ENCODE measurements at places on chromosomes 12 and 14.
A peak's percentile ranks its signal among the peaks of the same experiment; 100 is the strongest.

- no peak for DNase-seq
These were observed 751 bp downstream of the PSMB5 start for GRCh38 chr14:23033801-23034497.

DNA sequence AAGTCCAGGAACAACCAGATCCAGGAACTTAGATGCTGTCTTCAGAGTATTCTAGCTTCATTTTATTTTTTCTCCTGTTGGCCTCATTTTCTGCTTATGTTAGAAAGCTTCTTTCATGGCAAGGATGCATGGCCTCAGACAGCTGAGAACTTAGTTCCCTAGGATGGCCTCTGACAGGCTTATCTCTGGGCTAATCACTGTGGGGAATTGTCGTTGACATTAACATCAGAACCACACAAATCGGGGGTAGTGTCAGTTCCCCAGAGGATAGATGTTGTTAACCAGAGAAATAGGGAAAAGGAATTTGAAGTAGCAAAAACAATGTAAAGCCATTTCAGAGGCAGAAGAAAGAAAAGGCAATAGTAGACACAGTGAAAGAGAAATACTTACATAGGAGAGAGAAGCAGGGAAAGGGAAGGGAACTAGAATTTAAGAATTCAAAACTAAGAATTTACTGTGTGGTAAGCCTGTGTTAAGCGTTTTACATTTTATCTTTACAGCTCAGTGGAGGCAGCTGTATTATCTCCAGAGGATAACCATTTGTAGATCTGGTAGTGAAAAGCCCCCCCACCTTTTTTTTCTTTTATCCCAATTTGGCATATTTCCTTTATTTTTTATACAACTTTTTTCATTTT lies 21.8 kb downstream of the FUT8 start:
- no peak for DNase-seq

GRCh38 chr14:53004976-53005375 lies 54.1 kb upstream of the FERMT2 start:
- DNase-seq = no peak

GRCh38 chr14:49867831-49868719 lies 15.5 kb upstream of the NEMF start:
- peak; percentile 97 for DNase-seq

DNA sequence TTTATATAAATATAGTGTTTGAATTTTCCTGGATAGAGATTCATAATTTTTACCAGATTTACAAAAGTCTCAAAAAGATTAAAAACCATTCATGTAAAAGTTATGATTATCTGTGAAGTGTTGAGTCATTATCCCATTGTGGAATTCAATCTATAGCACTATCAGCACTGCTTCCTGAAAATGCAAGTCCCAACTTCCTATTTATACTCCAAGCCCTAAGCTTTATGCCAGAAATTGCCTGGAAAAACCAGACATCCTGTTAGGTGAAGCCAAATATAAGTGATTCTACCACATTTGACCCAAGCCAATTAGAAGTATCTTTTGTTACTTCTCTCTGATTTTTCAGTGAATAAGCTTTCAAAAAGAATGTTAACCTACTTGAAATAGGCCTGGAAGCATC lies 129.1 kb downstream of the GPR135 start:
- DNase-seq = no peak

DNA sequence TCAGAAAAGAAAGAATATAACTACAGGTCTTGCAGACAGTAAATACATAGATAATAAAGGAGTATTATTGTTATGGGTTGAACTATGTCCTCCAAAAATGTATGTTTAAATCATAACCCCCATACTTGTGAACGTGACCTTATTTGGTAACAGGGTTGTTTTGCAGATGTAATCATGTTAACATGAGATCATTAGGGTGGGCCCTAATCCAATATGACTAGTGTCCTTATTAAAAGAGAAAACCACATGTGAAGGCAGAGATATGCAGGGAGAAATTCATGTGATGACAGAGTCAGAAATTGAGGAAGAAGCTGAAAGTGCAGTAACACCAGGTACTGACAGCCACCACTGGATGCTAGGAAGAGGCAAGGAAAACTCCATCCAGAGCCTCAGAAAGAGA lies 29.0 kb downstream of the MAGOHB start:
- DNase-seq = no peak

- no peak for DNase-seq
These were observed 30.2 kb downstream of the OSBPL8 start for GRCh38 chr12:76529226-76529918.

DNA sequence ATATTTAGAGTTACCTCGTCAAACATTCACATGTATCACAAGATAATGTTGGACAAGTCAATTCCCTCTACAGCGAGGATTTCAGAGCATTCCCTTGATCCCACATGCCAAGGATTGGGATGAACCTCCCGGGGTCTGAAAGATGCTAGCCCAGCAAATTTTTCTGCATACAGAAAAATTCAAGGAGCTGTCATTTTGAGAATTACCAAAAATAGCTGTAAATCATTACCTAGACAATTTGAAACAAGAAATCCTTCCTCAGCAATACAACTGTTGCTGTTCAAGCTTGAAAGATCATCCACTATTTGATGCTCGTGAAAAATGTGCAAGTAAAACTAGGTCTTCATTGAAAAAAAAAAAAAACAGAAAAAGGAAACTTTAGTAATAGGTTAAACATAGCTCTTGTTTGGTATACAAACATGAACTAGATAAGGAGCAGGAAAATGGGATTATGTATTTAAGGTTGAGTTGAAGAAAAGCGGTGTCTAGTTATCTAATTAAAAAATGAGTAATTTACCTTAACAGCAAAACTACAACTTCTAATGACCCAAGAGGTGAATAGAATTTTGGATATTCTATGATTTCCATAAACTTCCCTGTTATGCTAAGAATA lies 73.1 kb downstream of the NTN4 start:
- no peak for DNase-seq

DNA sequence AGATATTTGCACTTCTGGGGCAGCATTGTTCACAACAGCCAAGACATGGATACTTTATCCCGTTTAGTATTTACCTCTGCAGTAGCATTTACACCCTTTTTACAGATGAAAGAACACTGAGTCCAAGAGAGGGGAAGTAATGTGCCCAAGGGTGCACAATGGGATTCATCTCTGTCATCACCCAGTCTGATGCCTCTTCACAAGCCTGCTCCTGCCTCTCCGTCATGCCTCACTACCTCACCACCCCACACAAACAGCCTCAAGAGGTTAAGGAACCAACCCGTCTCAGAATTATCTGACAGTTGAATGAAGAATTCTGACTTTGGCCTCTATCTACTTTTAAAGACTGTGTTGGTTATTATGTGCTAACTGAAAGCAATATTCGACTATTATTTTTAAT lies 368.4 kb downstream of the ATP23 start:
- no peak for DNase-seq

DNA sequence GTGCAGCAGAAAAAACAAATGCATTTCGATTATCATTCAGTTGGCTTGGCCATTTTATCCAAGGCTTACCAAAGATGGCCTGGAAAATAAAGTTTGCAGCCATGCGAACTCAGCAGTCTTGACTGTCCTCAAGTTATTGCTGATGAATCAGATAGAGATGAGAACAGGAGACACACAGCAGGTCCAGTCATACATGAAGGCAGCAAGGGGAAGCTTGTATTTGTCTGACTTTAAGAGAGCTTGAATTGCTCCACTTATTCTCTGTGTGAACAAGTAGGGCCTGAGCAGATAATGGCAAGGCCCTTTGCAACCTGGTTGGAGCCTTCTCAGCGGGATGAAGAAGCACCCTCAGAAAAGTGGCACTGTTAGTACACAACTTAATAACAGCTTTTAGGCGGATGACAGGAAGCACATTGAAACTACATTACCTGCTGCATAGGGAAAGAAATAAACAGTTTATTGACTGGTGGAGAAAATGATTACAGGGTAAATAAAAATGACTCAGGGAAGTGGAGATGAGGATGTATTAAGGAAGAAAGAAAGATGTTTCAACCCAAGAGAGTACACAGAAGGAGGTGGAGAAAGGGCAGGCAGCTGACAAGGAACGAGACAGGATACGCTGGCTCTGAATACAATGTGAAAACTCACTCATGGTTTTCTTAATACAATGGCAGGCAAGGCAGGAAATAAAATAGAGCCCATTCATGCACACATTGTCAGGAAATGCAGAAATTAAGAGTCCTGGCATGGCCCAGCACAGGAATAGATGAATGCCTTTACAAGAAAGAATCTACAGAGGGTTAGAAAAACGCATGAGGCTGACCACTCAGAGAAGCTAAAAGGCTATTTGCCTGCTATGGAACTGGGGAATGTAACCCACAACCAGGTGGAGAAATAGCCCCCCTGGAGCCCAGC lies 128.4 kb downstream of the GALC start:
- no peak for DNase-seq

DNA sequence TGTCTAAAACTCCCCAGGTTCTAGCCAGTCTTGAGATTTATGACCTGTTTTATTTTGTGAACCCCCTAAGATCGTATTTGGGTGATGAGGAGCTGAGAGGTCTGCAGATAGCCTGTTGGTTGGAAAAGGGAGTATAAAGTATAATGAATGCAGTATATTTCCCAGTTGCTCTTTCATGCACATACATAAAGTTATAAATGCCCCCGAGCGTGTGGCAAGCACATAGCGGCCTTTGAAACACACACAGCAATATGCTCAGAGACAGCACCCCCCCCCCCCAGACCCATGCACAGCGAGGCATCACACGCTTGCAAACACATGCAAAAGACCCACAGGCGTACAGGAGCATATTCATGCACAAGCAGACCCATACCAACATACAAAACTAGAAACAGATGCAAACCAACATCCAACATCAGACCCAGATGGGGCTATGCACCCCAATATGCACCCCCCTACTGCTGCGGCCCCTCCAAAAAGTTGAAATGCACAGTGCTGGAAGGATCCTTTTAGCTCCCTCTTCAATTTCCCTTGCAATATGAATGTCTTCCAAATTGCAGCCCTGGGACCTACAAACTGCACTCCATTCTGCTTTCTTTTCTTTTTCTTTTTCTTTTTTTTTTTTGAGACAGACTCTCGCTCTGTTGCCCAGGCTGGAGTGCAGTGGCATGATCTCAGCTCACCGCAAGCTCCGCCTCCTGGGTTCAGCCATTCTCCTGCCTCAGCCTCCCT lies 82.2 kb upstream of the TBX3 start:
- no peak for DNase-seq

GRCh38 chr12:48602192-48602989 lies 32.5 kb upstream of the LALBA start:
- DNase-seq = no peak

GRCh38 chr14:52153939-52154338 lies 85.1 kb upstream of the NID2 start:
- DNase-seq = no peak

- DNase-seq = no peak
These were observed 1.5 kb upstream of the OTX2 start for GRCh38 chr14:56811593-56812363.

GRCh38 chr14:57161583-57162234 lies 107.0 kb downstream of the EXOC5 start:
- DNase-seq = no peak

DNA sequence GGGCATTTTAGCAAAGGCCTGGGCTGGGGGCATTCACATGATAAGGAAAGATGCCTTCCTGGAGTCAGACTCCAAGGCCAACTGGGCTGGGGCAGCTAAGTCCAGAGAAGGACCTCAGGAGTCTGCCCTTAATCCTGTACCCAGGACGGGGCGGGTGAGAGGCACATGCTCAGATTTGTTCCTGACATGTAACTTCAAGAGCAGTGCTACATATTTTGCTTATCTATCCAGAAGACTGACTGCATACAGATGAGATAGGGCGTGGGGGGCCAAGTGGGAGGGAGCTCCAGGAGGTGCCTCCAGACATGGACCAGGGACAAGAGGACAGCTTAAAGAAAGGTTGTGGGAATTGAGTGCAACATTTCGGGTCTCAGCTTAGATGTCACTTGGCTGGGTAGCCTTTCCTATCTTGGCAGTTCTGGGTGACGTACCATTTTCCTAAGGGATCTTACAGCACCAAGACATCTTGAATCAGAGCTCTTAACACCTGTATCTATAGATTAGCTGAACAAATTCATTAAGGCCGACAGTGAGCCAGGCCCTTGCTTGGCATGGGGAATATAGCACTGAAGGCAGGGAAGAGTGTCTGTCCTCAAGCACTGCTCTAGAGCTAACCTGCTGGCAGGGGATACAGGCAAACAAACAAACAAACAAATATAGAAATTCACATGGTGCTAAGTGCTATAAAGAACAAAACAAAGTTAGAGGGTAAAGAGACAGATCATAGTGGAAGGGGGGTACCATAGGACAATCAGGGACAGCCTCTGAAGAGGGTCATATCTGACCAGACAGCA lies 61.2 kb downstream of the PTPN21 start:
- DNase-seq = no peak

DNA sequence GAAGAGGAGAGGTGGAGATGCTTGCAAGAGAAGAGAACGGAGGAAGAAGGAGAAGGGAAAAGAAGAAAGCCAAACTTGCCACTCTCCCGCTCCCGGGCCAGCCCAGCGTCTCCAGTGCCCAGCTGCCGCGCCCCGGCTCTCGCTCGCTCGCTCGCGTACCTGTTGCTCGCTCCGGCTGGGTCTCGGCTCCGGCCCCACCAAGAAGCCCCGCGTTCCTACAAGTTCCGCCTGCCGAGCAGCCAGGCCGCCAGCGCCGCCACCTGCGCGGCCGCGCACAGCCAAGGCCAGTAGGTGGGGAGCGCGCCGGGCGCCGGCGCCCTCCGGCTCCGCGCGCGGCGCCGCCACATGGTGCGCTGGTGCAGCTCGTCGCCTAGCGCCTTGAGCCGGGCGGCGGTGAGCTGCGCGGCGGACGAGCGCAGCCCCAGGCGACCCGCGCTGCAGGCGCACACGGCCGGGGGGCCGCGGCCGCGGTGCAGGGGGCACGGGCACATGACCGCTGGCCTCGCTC lies 370 bp downstream of the HRK start:
- DNase-seq = peak; percentile 71

- no peak for DNase-seq
These were observed 21.9 kb downstream of the ANKLE2 start for GRCh38 chr12:132739600-132740312.

GRCh38 chr12:121637231-121637914 lies 11.0 kb downstream of the ORAI1 start:
- no peak for DNase-seq

GRCh38 chr14:105503296-105503640 lies 12.2 kb downstream of the TEDC1 start:
- no peak for DNase-seq

DNA sequence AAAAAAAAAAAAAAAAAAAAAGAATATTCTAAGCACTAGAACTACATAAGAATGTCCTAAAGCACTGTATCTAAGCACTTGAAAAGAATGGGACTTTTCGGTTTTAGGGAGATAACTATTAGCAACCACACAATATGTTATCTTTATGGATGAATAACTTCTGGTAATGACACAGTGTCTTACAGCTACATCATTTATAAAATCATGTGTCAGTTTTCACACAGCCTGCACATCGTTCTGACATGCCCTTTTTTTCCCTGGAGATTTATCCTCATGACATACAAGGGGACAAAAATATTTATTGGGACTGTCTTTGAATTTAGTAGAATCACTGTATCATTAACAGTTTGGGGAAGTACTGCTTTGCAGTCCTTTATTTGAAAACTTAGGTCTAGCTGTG lies 17.3 kb downstream of the TMEM19 start:
- DNase-seq = no peak

Measured in AG20443 (cell line).